HFFc6 (cell line): ENCODE measurements at places on chromosomes 11 and 22. TPM values are rescaled to one million over a fixed set of nuclear protein-coding genes. Genes with fewer than 3 reads are reported as not detected.

RTN4R gene
- total RNA-seq, result 0.36 to 0.45 TPM (median 0.43 TPM) in 3 replicates

KIAA1671 gene
- 1.7 to 5.7 TPM (median 5.2 TPM) in 3 replicates for total RNA-seq

ELFN2 gene
- total RNA-seq, result 1.5 to 6.6 TPM (median 6.3 TPM) in 3 replicates

FAM180B gene
- total RNA-seq, result not detected in 3 replicates

P2RX6 gene
- total RNA-seq, result 1.6 to 3.8 TPM (median 2.4 TPM) in 3 replicates

IGLL1 gene
- total RNA-seq, result not detected in 3 replicates

AGBL2 gene
- 0.32 to 0.71 TPM (median 0.51 TPM) in 3 replicates for total RNA-seq

CCDC87 gene
- total RNA-seq, result 0.19 to 0.75 TPM (median 0.47 TPM) in 3 replicates

CEND1 gene
- total RNA-seq, result 9.3 to 12.2 TPM (median 11.1 TPM) in 3 replicates

NUDT22 gene
- total RNA-seq, result 52.8 to 57.7 TPM (median 55.7 TPM) in 3 replicates

C11orf71 gene
- total RNA-seq, result 3.3 and 4.7 TPM in 2 replicates

COMMD9 gene
- total RNA-seq, result 73.6 to 85.7 TPM (median 81.3 TPM) in 3 replicates

MAPK8IP2 gene
- 0.15 to 0.25 TPM (median 0.21 TPM) in 3 replicates for total RNA-seq

OR8G5 gene
- total RNA-seq, result not detected in 3 replicates

POTEH gene
- total RNA-seq, result not detected in 3 replicates

FDXACB1 gene
- total RNA-seq, result 1.6 to 2.3 TPM (median 2.0 TPM) in 3 replicates

PARVG gene
- not detected in 3 replicates for total RNA-seq

C1QTNF5 gene
- total RNA-seq, result 8.6 to 14.8 TPM (median 13.0 TPM) in 3 replicates

ART1 gene
- not detected in 3 replicates for total RNA-seq

TXN2 gene
- total RNA-seq, result 98.6 and 111 TPM in 2 replicates

OR52E8 gene
- not detected in 2 replicates for total RNA-seq

LINC01488 gene
- not detected in 3 replicates for total RNA-seq

OSBPL5 gene
- 38.5 and 42.6 TPM in 2 replicates for total RNA-seq

SCO2 gene
- total RNA-seq, result 2.7 to 10.0 TPM (median 8.2 TPM) in 3 replicates

CDC42EP1 gene
- 93.3 to 108 TPM (median 95.9 TPM) in 3 replicates for total RNA-seq

APOBEC3H gene
- total RNA-seq, result not detected in 3 replicates

APOBEC3B gene
- total RNA-seq, result 15.2 to 39.5 TPM (median 19.8 TPM) in 3 replicates

GDPD4 gene
- total RNA-seq, result not detected in 2 replicates

VWCE gene
- 0.64 to 1.0 TPM (median 0.66 TPM) in 3 replicates for total RNA-seq

ANO3 gene
- 0.10 TPM in 1 of 3 replicates, not detected in the others for total RNA-seq

PELI3 gene
- 6.7 to 8.0 TPM (median 7.0 TPM) in 3 replicates for total RNA-seq

ANO1 gene
- not detected in 3 replicates for total RNA-seq

GLB1L3 gene
- total RNA-seq, result not detected in 3 replicates

TBX10 gene
- total RNA-seq, result not detected in 3 replicates

TRIM29 gene
- total RNA-seq, result 0.99 to 3.1 TPM (median 1.1 TPM) in 3 replicates

CDCA5 gene
- total RNA-seq, result 15.0 to 28.3 TPM (median 25.9 TPM) in 3 replicates

KRTAP5-2 gene
- total RNA-seq, result not detected in 2 replicates

SMTNL1 gene
- not detected in 3 replicates for total RNA-seq

GAB4 gene
- not detected in 3 replicates for total RNA-seq

ZDHHC24 gene
- total RNA-seq, result 15.4 and 22.6 TPM in 2 replicates

RRP8 gene
- 18.5 to 23.1 TPM (median 20.9 TPM) in 3 replicates for total RNA-seq

HBE1 gene
- total RNA-seq, result not detected in 3 replicates

OR51B5 gene
- 0.40 TPM in 1 of 2 replicates, not detected in the other for total RNA-seq

EMID1 gene
- not detected in 3 replicates for total RNA-seq

PAX6 gene
- 1.3 TPM in 1 of 3 replicates, not detected in the others for total RNA-seq

CST6 gene
- total RNA-seq, result 0.33 to 0.84 TPM in 2 of 3 replicates, not detected in the other

BDNF gene
- total RNA-seq, result 62.1 to 89.1 TPM (median 64.3 TPM) in 3 replicates
